ENCODE measurements at places on chromosomes 11 and 22.

GRCh38 chr11:134471716-134472455 is 59.8 kb upstream of the B3GAT1 start:
- DNase-seq: no peak

GRCh38 chr11:76935042-76935441 is 74.3 kb downstream of the ACER3 start:
- DNase-seq: no peak

DNA sequence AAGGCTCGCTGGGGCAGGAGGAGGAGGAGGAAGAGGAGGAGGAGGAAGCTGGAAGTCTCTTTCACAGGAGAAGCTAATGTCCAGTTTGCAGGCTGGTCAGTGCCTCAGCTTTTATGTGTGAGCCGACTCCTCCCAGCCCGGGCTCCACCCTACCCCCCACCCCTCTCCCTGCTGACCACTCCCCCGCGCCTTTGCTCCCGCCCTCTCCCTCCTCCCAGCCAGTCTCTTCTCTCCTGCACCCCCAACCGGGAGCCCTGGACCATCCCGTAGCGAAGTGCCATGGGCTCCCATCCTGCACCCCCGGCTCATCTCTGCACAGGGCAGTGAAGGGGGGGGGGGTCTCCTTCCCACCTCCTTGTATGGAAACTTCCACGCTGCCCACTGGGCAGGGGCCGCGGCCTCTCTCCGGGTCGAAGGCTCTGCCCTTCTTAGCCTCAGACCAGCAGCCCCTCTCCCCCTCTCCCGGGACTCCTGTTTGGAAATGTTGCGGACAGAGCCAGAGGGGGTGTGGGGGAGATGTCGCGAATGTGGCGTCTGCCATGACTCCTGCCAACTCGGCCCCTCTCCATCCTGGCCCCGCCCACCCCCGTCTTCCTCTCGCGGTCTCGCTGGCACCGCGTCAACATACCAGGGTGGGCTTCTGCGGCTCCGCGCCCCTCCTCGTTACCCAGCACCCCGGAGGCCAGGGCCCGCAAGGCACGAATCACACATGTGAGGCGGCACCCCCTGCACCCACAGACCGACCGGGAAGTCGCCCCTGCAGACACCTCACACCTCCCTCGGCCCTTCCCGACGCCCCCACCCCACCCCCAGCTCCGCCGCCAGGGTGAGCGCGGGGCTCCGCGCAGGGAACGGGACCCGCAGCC is 1.8 kb downstream of the IGF2 start:
- DNase-seq: no peak

- DNase-seq: no peak
These were observed 674.7 kb downstream of the TBC1D22A start for GRCh38 chr22:47437110-47437509.

DNA sequence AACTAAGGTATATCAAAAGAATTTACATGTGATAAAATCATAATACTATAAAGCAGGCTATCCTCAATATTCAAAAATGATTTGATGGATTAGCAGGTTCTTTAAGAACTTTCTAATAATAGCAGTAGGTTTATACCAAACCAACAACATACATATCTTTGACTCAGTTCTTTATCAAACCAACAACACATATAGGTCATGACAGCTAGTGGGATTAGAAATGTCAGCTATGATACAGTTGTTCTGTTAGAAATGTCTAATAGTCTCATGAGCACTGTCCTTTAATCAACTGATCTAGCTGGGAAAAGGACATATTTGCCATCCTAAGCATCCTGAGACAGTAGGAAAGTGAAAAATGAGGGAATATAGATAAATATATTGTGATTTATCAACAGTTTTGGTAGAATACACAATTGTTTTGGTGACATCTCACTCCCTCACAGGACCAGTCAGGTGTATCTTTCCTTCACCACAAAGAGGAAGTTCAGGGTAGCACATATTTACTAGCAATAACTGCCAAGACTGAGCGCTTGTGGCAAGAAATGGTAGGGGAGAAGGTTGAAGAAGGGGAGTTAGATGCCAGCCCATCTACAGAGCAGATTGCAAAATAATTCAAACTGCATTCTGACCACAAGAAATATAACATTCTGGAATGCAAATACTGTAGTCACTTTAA is 90.8 kb upstream of the APOA1 start:
- no peak for DNase-seq

DNA sequence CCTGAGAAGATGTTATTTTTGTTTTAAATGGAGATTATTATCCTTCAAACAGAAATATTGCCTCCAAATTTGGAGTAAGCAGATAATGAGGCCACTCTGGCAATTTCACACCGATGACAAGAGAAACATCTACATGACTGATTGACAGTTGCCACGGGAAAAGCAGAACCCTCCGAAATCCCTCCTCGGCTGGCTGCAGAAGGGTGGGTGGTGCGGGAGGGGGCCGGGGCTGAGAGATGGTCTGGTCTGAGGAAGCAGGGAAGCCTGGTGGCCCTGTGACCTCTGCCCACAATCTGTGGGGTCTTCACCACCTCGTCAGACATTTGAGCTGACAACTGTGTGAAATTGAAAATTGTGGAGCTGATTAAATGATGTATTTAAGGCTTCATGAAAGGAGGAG is 503.2 kb downstream of the MN1 start:
- no peak for DNase-seq

DNA sequence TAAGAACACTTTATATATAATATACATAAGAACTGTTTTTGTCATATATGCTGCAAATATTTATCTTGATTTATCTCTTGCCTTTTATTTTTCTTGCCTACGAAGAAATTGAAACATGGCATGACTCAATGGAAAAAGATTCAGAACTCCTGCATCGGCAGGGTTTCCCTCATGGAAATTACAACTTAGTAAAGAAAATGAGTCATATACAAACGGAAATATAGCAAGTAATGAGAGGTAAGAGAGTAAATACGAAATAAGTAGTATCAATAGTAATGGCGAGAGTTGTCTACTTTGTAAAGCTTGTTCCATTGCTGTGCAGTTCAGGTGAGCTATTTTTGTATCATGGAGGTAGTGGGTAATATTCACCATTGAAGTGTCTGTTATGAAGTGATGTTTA is 350.4 kb downstream of the DDX10 start:
- no peak for DNase-seq

GRCh38 chr11:112004389-112004788 is 20.8 kb upstream of the DLAT start:
- no peak for DNase-seq

DNA sequence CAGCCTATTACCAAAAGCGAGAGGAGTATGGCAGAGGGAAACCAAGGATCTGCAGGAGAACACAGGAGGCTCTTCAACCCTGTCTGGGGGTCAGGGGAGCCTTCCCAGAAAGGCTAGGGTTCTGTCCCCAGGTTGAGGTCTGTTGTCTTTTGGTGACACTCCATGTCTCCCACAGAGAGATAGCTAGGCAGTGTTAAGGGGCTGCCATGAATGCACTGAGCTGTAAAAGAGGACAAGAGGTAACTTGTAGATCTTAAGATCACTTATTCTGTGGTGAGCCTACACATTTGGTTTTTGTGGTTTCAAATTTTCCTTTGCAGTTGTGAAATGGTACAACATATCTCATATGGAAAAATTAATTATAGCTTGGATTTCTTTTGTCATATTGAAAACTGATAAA is 6.0 kb upstream of the ACER3 start:
- no peak for DNase-seq

DNA sequence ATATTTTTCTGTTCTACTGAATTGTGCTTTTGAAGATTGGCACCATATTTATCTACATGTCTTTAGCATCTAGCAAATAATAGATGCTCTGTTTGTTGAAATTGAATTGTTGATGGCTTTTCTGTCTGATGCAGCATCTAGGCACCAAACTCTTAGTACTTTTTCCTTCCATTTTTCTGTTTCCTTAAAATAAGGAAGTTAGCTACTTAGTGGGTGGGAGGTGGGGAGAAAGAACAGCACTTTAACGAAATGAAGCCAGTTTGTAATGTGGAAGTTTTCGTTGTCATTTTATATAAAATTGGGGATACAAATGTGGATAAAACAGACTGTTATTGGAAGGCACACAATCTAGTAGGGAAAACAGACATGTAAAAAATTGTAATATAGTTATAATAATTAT is 76.6 kb downstream of the HIPK3 start:
- DNase-seq: no peak

DNA sequence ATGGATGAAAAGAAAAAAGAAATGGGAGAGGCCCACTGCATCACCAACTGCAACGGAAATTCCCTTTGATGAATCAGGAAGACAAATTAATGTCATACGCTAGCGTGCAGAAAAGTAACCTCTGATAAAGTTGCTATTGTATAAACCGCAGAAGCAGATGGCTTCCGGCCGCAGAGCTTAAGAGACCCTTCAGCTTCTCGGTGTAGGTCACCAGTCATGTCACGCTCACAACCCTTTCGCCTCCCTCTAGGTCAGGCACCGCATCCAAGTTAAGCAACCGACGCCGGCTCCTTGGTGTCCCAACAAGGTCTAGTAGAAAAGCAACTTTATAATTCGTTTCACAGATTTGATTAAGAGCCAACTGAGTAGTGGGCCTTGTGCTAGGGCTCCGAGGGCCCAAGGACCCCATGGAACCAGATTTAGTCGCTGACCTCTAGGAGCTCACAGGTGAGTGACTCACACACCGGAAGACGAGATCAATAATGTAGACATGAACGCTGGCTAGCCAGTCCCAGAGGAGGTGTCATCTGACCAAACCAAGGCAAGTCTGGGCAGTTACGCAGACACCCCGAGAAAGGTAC is 1.2 kb upstream of the ZFP91 start:
- no peak for DNase-seq

All from NCI-H1436 (cell line).